ENCODE measurements at places on chromosomes 3 and 15.

- no peak for DNase-seq
Measured at GRCh38 chr3:189625572-189625971, 5.6 kb upstream of the TP63 start.

- DNase-seq, result no peak
Measured at GRCh38 chr15:79944622-79945021, 26.4 kb downstream of the BCL2A1 start.

DNA sequence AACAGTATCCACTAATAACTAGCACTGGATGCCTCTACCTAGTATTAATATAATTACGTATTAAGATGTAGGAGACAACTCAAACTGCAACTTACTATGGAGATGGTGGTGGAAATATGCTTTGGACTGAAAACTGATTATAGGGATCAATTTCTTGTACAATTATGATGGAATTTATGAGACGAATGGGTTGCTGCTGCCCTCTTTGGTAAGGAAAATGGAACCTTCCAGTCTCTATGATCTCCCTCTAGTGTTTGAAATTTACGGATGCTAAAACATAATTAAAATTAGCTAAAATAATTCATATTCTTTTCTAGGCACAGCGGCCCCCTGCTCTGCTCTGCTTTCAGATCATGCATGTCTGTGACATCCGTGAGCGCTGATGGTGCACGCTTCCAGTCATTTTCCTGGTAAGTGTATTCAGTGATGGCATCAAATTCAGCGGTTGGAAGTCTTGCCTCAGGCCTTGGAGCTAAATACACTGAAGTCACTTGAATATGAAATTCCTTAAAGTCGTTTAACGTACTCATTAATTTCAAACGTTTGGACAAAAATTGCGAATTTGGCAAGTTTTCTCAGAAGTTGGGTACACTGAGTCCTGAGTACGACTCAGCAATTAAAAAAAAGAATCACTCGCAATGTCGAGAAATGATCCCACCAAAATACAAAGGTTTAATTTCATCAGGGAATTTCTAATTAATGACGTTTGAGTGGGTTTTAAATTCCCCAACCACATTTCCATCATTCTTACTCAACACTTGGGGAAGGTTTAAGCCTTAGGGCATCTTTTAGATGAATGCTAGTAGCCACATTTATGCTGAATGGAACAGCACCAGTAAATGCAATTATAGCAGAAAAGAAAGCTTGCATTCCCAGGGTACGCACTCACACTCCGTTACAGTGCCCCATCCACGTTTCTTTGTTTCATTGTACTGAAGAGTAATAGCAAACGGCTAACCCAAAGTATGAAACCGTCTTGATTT, 132.6 kb downstream of the NR2F2 start:
- no peak for DNase-seq

DNA sequence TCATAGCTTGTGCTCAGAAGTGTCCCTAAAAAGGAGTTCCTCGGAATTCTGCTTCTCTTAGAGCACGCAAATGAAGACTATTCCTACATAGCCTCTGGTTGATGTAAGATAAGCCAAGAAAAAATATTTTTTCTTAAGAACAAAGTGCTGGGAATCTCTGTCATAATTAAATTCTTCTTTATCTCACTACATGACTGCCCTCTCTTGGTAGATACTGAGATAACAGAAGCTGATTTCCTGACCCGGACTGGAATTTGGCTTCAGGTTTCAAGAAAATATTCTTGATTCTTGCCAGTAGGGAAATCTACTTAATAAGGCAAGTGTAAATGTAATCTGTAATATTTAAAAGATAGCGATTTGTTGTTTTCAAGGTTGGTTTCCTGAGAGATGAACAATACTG, 31.3 kb upstream of the SETMAR start:
- DNase-seq, result no peak

- no peak for DNase-seq
Measured at GRCh38 chr15:74653426-74654102, 37.9 kb downstream of the CLK3 start.

- no peak for DNase-seq
Measured at GRCh38 chr3:177835008-177835407, 637.7 kb upstream of the TBL1XR1 start.

DNA sequence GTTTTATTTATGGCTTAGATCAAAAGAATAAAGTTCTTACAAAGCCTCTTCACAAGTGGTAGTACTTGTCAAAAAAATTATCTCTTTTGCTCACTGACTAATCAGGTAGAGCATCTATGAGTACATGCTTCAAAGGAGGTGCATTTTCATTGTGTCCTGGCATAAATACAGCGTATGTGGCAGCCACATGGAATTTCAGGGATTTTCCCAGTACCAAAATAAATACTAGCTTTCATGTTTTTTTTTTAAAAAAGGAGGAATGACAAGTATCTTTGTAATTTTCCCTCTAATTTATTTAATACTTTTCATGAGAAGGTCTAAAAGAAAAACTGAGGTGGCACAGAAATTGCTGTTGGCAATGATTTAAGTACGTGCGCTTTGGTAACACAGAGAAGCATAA, 597.8 kb upstream of the ALCAM start:
- DNase-seq, result no peak

DNA sequence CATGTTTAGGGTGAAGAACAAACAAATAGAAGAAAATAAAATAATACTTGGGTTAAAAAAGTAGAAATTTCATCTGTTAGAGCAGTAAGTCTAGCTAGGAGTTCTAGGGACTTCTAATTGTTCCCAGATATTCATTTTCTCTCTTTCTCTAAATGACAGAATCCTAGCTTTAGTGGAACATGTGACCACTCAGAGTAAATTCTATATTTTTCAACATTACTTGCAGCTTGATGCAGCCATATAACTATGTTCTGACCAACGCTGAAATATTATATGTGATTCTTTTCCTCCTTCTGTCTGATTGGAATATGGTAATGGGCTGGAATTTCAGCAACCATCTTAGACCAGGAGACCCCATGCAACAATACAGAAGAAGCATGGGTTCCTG, 8.1 kb downstream of the PTX3 start:
- no peak for DNase-seq

DNA sequence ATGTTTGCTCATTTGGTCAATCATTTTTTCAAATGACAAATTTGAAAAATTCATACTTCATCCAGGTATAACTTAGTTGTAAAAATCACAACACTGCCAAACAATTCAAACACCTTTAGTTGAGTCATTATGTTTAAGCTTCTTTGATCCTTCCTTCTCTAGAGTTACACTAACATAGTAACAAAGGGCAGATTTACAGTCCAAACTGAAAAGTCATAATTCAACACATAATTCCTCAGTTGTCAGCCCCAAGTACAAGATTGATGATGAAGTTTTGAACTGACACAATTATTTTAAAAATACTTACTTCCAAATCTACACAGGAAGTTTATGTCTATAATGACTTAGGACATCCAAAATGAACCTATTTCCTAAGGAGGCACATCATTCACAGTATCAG, 264.1 kb downstream of the LSAMP start:
- no peak for DNase-seq

DNA sequence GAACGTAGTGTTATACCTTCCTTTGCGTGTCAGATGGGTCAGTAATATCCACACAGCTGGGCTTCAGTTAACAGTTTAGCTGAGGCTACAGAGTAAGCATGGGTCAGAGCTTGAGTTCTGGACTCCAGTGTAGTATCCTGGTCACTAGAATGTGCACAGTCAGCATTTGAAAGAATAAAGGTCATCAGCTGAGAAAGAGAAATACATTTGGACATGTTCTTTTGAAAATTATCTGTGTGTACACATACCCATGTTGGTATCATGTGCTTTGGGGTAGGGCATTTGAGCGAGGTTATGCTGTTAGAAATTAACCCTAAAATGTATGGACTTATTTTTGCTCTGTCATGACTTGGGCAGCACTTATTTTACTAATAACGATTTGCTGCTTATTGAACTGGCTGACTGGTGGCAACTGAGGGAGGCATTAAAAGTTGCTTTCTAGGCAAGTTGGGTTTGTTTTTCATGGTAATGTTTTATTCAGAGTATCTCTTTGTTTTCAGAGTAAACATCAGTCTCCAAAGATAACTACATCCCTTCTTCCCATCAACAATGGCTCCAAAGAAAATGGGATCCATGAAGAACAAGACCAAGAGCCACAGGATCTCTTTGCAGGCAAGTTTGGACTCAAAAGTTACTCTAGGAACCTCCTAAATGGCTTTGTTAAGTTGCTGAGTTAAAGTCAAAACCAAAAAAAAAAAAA, 16.4 kb downstream of the SNX1 start:
- no peak for DNase-seq

GRCh38 chr3:107676469-107677309, 153.9 kb downstream of the BBX start:
- no peak for DNase-seq

- no peak for DNase-seq
Measured at GRCh38 chr3:132569580-132569979, 27.5 kb upstream of the ACKR4 start.

DNA sequence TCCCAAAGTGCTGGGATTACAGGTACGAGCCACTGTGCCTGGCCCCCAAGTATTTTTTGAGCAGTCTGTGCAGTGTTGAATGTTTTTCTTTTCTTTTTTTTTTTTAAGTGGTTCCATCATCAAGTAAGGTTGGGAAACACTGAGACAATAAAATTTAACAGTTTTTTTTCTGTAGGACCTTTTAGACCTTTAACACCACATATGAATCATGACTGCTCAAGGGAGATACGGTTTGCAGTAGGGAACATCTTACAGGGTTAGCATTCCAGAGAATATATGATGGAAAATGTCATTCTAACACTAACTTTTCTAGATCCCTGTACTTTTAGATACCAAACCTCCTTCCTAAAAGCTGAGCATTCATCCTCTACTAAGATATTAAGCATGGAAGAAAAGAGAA, 41.7 kb downstream of the SNX4 start:
- no peak for DNase-seq

- DNase-seq, result no peak
Measured at GRCh38 chr15:50884540-50884939, 23.9 kb upstream of the AP4E1 start.

GRCh38 chr15:75578173-75578947, 755 bp downstream of the PTPN9 start:
- DNase-seq, result peak; percentile 51

GRCh38 chr3:133887803-133888703, 7.6 kb downstream of the RAB6B start:
- DNase-seq, result no peak

GRCh38 chr3:71803248-71803647, 18.3 kb upstream of the PROK2 start:
- no peak for DNase-seq

DNA sequence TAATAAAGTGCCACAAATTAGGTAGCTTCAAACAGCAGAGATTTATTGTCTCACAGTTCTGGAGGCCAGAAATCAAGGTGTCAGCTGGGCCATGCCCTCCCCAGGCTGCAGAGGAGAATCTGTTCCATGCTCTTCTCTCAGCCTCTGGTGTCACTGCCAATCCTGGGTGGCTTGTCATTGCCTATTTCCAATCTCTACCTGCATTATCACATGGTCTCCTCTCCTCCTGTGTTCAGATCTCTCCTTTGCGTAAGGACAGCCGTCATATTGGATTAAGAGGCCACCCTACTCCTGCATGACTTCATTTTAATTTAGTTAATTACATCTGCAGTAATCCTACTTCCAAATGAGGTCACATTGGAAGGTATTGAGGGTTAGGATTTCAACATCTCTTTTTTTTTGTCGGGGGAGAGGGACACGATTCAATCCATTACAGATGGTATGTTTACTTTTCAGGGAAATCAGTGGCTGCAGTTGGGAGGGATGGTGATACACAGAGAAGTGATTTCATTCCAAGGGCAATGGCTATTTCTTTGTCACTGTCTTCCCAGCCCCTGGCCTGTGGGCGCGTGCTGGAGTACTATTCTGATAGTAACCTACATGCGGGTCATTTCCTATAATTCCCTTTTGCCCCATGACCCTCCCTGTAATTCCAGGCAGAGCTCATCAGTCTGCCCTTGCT, 169.4 kb downstream of the MINAR1 start:
- DNase-seq, result no peak

DNA sequence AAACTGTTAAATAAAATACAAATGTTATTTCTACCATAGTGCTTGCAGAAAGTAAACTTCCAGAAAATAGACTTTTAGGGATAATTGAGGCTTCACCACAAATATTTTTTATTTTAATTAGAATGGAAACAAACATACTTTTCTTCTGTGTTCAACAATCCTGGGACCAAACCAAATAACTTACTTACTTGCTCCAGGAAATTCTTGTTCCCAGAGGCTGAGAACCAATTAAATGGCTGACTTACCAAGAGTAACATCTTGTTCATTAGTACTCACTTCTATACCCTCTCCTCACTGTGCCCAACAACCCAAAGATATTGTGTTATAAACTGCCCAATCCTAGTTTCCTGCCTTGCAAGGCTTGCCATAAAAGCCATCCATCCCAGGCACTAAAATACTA, 172.2 kb upstream of the PFN2 start:
- DNase-seq, result no peak

GRCh38 chr15:38005953-38006808, 71.7 kb downstream of the TMCO5A start:
- no peak for DNase-seq

GRCh38 chr3:25945836-25946235, 155.9 kb downstream of the OXSM start:
- no peak for DNase-seq

DNA sequence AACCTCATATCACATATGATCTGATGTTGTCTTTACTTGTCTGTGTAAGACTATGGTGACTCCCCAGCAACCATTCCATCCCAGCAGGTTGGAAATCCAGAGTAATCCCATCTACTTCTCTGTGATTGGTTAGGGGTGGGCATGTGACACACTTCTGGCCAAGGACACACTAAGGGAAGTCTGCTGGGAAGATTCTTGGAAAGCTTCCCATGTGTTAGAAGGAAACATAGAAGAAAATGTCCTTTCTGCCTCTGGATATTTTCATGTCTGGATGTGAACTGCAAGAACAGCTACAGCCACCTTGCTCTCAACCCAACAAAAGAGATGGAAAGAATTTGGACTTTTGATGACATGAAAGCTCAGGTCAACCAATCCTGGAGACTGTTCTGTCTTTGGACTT, 2.6 kb upstream of the UBE2Q2 start:
- no peak for DNase-seq

DNA sequence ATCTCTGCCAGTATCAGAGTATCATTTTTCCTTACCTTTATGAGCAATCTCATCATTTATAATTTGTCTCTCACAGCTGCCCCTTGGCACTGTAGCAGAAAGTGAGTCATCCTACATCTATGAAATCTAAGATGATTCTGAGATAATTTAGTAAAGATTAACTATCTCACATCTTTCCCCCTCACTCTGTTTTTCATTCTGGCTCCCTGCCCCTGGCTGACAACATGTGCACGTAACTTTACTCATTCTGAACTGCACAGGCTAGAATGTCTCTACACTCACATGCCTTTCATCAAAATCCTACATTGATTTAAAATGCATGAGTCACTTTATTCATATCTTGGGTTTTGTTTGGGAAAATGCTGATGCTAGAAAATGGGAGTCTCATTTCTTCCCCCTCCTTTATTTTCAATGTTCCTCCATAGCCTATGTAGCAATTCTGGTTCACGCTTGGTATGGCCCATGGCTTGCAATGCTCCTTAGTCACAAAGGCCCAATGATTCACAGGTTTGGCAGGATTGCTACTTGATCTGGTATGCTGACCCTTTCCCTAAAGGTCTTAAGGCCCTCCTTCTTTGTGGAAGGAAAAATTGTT, 838.5 kb downstream of the TUSC7 start:
- DNase-seq, result no peak

Data from right forelimb (tissue), 1 donor.